ENCODE measurements at places on chromosomes 16 and 17.

DNA sequence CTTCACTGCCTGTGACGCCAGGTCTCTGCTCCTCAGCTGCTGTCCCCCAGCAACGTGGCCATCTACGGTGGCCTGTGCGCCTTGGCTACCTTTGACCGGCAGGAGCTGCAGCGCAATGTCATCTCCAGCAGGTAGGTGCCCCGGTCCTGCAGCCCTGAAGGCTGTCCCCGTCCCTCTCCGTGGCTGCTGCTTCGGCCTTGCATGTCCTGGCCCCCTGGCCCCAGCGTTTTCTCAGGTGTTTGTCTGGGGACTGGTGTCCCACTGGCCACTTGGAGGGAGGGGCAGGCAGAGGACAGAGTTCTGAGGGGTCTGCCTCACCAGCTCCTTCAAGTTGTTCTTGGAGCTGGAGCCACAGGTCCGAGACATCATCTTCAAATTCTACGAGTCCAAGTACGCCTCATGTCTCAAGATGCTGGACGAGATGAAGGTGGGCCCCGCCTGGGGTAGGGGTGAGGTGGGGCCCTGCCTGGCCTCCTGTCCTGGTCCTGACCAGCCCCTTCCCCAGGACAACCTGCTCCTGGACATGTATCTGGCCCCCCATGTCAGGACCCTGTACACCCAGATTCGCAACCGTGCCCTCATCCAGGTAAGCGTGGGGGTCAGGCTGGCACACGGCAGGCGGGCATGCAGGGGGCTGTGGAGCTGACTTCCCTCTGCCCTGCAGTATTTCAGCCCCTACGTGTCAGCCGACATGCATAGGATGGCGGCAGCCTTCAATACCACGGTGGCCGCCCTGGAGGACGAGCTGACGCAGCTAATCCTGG, 4.4 kb downstream of the GPS1 start:
- DNase-seq = no peak

DNA sequence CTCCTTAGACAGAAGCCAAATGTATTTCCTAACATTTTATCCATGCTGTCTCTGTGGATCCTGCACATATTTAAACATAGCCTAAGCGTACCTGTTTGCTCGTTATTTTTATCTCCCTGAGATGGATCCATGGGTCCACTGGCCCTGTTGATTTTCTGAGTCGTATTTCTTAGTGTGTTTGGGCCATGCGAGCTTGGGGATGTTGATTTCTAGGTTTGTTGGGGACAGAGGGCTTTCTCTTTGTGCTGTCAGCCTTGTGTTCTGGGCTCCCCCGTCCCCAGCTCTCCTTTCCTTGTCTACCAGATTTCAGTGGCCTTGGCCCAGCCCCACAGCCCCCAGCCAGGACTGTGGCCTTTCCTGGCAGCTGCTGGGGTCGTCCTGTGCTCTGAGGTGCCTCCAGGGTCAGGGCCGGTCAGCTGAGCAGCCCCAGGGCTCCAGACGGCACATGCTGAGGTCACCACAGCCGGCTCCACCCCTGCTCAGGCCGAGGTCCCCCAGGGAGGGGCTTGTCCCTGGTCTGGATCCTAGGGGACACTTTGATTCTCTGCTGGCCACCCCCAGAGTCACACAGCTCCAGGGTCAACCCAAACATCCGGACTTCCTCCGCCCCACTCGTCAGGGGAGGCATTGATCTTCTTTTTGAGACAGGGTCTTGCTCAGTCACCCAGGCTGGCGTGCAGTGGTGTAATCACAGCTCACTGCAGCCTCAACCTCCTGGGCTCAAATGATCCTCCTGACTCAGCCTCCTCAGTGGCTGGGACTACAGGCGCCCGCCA, 4.4 kb downstream of the SSTR5 start:
- no peak for DNase-seq

DNA sequence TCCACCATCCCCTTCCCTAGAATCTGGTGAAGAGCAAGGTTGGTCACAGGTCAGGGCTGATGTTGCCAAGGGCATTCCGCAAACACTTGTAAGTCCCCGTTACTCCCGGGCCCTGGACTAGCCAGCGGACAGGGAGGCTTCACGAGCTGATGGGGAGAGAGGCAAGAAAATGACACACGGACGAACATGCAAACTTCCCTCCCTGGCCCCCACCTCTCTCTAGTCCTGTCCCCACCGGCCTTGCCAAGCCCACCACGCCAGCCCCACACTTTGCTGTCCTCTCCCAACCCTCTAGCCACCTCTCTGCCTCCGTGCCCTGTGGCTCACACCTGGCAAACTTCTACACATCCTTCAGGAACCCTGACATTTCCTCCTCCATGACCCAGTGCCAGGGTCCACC, 54.8 kb downstream of the RPH3AL start:
- no peak for DNase-seq

DNA sequence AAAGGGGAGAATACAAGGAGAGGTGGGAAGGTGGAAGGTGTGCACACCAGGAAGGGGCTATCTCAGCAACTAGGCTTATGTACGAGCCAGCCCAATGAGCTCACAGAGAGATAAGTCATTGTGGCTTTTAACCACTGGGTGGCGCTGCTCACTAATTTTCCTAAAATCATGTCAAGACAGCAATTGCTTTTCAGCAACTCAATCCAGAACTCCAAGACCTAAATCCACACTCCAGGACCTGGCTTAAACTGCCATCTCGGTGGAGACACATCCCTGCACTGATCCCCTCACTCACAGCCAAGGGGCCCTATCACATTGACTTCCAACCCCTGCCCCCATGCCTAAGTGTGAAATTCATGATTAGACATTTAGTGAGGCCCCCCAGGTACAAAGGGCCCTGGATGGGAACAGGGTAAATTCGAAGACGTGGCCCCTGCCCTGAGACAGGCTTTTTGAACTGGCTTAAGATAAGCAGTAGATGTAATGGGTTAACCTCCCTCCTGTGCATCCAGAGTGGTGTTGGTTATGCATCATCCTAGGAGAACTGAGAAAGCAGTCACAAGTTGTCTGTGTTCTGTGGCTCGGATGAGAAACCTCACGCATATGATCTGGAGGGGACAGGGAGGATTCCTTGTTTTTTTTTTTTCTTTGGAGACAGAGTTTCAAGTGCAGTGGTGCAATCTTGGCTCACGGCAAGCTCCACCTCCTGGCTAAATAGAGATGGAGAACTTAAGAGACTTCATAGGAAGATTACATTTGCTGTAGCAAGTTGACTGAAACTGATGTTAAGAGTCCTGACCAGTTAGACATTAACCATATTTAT, 11.5 kb downstream of the CCL16 start:
- DNase-seq = peak; percentile 30

GRCh38 chr16:29747947-29748759, 2.4 kb upstream of the C16orf54 start:
- DNase-seq = no peak

DNA sequence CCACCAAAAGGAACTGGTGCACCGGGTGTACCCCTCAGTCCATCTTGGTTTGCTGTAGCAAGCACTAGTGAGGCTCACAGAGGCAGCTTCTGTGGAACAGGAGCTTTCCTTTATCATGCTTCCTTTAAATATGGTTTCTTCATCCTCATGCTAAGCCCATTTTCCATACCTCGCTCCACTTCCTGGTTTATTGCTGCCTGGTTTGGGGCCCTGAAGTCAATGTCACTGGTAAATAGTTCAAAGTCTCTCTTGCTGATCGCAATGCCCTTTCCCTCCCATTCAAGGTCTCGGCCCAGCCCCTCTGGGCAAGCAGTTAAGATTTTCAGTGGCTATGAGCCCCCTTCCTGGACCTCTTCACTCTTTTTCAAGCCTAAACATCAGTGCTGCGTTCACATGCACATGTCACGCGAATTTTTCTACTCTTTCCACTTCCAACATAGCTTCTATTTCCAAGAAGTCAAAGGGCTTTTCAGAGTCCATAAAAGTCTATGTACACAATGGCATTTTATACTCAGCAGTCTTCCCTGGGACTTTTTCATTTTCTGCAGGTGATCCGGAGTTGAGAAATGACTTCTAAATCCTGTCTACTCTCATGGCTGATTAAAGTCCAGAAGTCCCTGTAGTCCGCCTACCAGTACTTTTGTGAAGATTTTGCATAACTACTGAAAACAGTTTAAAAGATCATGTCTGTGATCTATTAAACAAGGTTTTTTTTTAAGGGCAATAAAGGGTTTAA, 323.8 kb upstream of the ZFHX3 start:
- DNase-seq = no peak

DNA sequence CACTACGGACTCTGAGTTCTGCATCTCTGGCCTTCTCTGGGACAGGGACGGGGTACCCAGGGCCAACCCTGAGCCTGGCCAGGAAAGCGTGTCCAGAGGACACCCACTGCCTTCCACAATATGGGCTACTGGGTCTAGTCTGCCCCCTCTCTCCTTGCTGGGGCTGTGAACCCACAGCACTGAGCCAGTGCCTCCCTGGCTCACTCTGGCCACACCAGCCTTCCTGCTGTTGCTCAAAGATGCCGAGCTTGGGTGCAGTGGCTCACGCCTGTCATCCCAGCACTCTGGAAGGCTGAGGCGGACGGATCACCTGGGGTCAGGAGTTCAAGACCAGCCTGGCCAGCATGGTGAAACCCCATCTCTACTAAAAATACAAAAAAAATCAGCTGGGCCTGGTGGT, 24.8 kb downstream of the PITPNM3 start:
- DNase-seq = no peak

DNA sequence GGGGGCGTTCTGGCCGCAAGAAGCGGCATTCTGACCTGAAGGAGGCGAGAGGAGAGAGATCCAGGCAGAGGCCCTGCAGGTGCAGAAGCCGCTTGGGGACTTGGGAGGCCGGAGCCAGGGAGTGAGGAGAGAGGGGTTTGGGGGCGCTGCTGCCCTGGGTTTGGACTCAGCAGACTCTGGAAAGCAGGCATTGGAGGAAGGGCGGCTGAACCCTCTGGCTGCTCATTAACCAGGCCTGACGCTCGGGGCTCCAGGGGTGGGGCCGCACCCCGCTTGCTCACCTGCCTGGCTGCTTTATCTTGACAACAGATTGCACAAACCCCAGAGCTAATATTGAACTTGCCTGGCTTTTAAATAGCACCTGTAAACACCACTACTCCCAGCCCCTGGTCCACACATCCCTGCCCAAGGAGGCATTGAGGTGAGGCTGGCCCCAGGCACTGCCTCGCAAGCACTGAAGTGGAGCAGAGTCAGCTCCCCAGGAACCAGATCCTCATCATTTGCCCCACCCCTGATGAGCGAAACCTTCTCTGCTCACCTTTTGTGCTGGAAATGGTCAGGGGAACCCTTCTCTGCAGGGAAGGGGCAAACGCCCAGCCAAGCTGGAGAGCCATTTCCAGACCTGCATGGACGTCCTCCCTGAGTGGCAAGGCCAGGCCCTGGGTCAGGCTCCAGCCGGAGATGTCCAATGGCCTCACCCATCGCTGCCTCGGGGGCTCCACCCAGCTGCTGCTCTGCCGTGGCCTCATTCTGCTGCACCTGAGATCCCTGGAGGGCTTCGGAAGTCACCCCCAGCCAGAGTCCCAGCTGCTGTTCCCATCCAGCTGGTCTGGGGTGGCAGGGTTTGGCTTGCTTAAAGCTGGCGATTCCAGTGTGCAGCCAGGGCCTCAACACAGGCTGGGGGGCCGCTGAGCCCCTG, 190.2 kb upstream of the GSE1 start:
- no peak for DNase-seq

DNA sequence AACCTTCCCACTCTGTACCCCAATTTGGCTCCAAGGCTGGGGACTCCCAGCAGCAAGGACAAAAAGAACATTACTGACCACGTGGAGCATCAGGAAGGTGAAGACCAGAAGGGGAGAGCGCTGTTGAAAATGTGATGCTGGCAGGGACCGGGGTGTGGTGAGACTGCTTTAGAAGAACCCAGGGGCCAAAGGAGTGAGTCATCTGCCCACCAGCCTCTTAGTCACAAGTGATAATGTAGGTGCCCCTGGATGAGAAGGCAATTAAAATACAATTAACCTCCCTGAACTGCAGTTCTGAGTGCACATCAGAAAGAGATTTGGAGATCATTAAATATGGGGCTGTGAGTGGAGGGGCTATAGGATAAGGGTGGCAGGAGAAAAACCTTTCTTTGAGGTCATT, 366.6 kb upstream of the CCL2 start:
- no peak for DNase-seq

- no peak for DNase-seq
Observed at GRCh38 chr17:15744074-15744676, 12.1 kb downstream of the TBC1D26 start.

DNA sequence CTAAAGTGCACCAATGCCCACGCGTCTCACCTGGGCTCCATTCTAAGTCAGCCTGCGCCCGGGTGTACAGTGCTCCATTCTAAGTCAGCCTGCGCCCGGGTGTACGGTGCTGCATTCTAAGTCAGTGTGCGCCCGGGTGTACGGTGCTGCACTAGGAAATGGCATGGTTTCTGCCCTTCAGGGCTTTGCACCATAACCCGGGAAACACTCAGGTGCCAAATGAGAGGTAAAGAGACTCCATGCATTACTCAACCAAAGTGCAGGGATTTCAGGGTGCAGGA, 29.2 kb upstream of the FASN start:
- no peak for DNase-seq

- DNase-seq = no peak
Observed at GRCh38 chr17:61575983-61576382, 15.0 kb downstream of the NACA2 start.

DNA sequence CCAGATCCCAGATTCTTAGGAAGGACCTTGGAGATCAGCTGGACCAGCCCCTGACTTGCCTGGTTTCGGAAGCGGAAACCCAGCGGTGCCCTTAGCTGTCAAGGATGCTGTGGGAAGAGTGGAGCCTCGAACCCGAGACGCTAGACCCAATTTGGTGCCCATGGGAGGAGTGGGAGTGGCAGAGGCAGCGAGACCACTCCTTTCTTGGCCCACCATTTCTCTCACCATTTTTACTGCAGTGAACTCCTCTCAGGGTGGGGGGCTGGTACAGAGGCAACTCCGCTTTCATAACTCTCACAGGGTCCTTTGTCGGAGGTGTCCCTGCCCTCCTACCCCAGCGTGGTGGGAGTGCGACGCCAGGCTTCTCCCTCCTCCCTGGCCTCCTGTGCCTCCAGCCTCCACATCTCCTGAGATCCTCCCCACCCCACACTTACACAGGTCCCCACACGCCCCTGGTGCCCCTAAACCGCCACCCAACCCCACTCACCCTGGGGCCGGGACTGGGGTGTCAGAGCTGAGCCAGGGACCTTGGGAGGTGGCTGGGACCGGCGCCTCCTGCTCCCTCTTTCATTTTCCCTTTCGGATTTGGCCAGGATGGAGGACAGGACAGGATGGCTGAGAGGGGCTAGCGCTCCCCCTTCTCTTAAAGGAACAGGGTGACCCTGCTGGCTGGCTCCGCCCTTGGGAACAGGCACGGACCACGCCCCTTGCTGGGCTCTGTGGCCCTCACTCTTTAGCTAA, at the start of gene GJD3:
Gene GJD3 (minus strand): TSS at position 617 of the 741 bp plus-strand sequence. CDS start 922 bp downstream, outside the sequence.
- no peak for DNase-seq

GRCh38 chr16:88848557-88848956, 8.2 kb downstream of the GALNS start:
- no peak for DNase-seq

All from stimulated activated CD4-positive, alpha-beta T cell treated with anti-CD3 and anti-CD28 coated beads, Interleukin-15, amount 100 ng/mL, for 1 hour (primary cell).